ENCODE measurements at places on chromosomes 2 and 18.

DNA sequence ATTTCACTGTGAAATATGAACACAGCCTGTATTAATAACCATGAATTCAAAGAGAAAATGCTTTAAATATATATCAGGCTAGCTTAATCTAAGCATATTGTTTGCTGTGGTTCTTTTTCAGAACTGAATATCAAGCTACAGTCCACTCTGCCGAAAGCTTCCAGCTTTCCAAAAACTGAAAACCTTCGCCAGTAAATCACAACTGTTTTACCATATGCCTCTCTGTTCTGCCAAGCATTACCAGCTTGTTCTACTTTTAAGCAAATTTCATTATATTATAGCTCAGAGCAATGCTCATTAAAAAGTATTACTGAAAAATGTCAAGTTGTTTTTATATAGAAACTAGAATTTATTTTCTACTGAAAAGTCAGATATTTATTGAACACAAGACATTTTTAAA is 277.4 kb downstream of the NRXN1 start:
- no peak for DNase-seq

DNA sequence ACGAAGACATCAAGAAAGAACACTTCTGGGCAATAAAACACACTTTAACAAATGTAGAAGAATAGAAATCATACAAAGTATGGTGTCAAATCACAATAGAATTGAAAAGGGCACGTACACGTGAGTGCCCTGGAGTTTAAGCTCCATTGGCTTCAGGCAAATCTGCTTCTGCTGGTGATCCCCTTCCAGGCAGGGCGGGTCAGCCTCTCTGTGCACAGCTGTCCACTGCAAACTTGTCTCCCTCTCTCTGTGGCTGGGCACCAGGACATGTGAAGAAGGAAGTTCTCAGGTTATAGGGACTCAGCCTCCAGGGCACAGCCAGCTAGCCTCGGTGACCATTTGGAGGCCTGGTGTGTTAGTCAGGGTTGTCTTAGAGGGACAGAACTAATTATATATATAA is 66.0 kb downstream of the ST3GAL5 start:
- no peak for DNase-seq

DNA sequence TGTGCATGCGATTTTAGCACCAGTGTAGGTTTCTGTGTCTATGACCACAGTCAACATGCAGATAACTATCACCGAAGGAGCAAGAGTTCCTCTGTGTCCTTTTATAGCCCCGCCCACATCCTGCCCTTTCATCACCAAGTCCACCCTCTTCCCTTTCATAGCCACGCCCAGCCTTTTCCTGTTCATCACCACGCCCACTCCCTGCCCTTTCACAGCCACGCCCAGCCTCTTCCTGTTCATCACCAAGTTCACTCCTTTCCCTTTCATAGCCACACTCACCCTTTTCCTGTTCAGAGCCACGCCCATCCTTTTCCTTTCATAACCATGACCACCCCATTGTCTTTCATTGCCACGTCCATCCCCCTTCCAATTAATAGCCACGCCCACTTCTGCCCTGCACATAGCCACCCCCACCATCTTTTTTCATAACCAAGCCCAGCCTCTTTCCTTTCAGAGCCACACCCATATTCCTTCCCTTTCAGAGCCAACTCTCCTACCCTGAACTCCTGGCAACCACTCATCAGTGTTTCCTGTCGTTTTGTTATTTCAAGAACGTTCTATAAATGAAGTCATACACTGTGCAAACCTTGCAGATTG is 273.9 kb downstream of the MYT1L start:
- no peak for DNase-seq

DNA sequence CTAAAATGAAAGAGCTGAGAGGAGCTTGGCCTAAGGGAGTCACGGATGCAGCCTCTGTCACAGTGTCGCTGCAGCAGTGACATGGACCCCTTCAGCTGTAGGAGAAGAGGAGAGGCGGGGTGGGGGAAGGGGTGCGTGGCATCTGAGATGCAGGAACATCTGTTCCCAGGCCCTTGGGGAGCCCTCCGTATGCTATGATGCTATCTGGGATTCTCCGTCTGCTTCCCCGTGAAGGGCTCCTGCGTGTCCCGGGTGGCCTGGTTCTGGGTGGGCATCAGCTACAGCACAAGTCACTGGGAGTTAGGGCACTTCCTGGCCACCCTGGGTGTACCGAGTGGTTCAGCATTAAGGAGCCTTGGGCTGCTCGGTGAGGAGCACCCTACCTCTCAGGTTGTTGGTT is 35.6 kb upstream of the B3GNT7 start:
- no peak for DNase-seq

DNA sequence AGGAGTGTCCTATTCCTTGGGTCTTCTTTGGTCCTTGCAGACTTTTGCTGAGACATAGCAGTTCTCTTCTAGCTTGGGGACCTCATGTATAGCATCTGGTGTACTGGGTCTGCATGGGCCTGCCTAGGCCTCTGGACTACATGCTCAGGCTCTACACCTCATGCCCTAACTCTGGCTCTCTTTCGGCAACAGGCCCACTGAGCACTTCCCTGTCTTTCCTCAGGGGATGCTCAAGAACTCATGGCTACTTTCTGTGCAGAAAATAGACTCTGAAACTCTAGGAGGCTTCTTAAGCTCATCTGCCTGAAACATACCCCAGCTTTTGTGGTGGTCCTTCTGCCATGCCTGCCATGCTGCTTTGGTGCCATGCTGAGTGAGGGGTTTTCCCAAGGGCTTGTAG is 21.5 kb upstream of the CPS1 start:
- no peak for DNase-seq

GRCh38 chr2:48227617-48228344 is 302.2 kb upstream of the STON1 start:
- no peak for DNase-seq

GRCh38 chr18:77567205-77567604 is 317.6 kb downstream of the GALR1 start:
- no peak for DNase-seq

GRCh38 chr2:201203916-201204654 is 21.1 kb downstream of the CASP10 start:
- DNase-seq, result no peak

All from amygdala (tissue), 56 donors.